Eye (tissue), 1 donor: ENCODE measurements at places on chromosomes 5 and 9.

- DNase-seq, result no peak
Observed at GRCh38 chr5:139194486-139194885, 3.7 kb downstream of the SIL1 start.

GRCh38 chr5:10195301-10195700 lies 54.4 kb downstream of the ATPSCKMT start:
- DNase-seq, result no peak

GRCh38 chr5:33242277-33242676 lies 198.5 kb upstream of the TARS1 start:
- no peak for DNase-seq

- no peak for DNase-seq
Observed at GRCh38 chr5:179051784-179052183, 8.4 kb upstream of the ZNF354C start.
